Smooth muscle cell of the umbilical artery (primary cell): ENCODE measurements at places on chromosomes 6 and 20. TPM values are rescaled to one million over a fixed set of nuclear protein-coding genes. Genes with fewer than 3 reads are reported as not detected.

LINC00237 gene
- total RNA-seq, result not detected in 2 replicates

PRPH2 gene
- 4.2 and 4.9 TPM in 2 replicates for total RNA-seq

ECT2L gene
- total RNA-seq, result not detected in 2 replicates

MEA1 gene
- total RNA-seq, result 48.2 and 71.9 TPM in 2 replicates

TREM2 gene
- 0.14 TPM in 1 of 2 replicates, not detected in the other for total RNA-seq
